ENCODE measurements at places on chromosomes 1 and 21.

DNA sequence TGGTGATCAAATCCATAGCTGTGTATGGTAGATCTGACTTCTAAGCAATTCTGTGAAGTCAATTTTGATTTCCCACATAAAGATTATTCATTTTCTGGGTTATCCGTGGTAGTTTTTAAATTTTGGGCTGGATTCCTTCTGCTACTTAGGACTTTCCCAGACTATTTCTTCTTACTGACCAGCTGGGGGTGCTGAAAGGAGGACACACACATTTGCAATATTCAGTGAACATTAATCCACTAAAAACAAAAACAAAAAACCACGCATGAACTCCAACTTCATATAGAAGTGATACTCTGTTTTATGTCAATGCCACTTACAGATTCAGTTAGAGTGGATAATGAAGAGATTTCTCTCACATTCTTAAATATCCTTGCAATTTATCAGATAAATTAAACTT, 105.4 kb downstream of the KCTD3 start:
- DNase-seq: no peak

DNA sequence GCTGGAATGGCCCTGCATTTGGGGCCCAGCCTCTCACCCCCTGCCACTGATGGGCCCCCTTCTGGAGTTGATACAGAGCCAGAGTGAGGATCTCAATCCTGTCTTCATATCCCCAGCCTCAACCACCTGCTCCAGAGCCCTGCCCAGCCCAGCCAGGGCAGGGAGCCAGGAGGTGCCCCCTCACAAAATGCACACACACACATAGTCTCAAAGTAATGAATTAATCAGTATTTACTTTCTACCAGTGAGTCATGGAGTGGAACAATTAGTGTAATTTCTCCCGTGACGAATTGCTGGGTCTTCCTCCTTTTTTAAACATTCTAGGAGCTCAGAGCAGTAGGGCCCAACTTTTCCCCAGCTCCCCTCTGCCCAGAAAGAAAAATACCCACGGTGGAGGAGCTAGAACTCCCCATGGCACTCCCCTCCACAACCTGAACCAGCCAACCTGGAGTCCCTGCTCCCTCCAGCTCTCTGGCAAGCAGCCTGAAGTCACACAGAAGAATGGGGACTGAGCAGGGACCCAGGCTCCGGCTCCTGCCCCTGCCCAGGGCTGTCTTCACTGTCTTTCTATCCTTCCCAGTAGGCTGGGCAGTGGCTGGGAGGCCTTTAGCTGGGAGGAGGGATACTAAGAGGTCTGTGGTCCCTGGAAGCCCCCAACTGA, 29.3 kb downstream of the SDC3 start:
- DNase-seq: no peak

DNA sequence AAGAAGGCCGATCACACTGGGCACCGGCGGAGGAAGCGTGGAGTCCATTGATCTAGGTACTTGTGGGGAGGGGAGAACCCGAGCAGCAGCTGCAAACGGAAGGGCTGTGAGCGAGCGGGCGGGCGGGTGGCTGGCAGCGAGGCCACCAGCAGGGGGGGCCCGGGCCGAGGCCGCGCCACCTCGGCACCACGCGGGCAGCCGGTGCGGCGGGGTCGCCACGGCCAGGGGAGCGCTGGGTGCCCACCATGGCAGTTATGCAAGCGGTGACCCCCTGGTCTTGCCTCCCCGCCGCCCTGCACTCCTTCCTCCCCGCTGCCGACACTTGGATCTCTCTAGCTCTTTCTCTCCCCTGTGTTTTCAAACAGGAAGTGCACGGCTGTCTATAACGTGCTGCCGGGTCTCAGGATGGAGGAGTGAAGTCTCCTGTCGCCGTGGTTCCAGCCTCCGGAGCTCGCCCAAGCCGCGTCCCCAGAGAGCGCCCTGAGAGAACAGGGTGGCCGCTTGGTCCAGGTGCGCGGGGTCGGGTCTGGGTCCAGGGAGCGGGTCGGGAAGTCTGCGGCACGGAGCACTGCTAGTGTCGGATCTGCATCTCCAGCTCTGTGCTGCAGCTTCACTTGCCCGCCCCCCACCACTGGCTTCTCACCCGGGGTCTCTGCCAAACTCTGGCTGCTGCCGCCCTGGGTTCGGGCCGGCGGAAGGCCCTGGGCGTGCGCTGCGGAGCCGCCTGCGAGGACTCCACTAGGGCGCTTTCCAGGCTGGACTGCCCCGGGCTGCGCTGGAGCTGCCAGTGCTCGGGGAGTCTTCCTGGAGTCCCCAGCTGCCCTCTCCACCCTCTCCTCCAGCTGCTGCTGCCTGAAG, 22.7 kb downstream of the LRRC8D start:
- peak; percentile 53 for DNase-seq

- DNase-seq: no peak
Measured at GRCh38 chr1:8351693-8352470, 34.0 kb downstream of the SLC45A1 start.

DNA sequence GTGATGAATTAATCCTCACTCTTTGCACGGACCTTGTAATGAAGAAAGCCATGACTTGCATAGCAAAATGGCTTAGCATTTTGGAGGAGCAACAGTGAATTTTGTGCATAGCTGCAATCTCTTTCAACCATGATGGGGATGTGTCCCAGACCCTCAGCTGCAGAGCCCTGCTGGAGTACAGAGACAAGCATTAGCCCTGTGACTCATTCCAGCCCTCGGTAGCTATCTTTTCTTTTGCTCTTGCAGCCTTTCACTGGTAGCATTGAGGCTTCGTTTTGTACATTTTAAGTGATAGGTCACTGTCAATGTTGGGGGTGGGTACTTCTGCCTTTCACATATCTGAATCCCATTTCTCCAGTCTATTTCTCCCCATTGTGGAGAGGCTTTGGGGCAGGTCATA, 58.4 kb downstream of the SLC35F3 start:
- DNase-seq: no peak

DNA sequence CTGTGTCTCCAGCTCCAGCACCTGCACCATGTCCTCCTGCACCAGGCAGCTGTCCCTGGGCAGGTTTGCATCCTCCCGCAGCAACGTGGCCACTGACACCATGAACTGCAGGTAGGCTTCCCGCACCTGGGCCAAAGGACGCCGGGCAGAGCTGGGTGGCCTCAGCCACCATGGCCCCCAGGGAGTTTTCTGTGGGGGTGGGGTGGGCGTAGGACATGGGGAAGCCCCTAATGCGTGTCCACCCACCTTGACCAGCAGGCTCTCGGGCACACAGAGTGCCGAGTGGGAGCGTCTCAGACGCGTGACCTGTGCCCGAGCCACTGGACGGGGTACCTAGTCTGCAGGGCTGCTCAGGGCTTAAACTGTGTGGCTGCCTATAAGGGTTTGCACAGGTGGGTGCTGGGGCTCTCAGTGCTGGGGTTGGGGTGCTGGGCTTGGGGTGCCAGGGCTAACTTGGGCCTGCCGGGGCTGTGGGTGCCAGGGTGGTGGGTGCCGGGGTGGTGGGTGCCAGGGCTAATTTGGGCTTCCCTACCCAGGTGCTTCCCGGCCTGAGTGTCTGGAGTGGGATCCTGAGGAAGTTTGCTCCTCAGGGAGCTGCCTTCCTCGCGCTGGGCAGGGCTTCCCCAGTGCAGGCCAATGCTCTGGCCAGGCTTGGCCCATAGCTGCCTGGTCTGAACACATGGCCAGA, 17.7 kb downstream of the PRXL2B start:
- no peak for DNase-seq

DNA sequence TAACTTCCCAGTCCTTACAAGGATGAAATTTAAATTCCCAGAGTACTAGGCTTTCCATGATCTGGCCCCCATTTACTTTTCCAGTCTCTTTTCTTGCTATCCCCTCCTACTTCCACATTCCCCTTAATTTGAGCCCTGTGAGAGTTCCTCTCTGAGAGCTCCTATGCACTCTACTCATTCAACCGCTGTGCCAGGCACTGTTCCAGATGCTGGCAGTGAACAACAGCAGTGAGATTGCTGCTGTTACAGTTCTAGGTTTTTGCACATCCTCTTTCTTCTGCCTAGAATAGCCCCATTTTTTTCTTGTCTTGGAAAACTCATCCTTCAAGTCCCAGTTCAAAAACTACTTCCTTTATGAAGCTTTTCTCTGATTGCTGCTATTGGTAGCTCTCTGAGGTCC, 18.8 kb downstream of the ATF6 start:
- DNase-seq: no peak

GRCh38 chr21:43299441-43300277, 127.3 kb downstream of the SIK1 start:
- no peak for DNase-seq
